Omental fat pad (tissue), 4 donors: ENCODE measurements at places on chromosomes 1 and 21.
A peak's percentile ranks its signal among the peaks of the same experiment; 100 is the strongest.

DNA sequence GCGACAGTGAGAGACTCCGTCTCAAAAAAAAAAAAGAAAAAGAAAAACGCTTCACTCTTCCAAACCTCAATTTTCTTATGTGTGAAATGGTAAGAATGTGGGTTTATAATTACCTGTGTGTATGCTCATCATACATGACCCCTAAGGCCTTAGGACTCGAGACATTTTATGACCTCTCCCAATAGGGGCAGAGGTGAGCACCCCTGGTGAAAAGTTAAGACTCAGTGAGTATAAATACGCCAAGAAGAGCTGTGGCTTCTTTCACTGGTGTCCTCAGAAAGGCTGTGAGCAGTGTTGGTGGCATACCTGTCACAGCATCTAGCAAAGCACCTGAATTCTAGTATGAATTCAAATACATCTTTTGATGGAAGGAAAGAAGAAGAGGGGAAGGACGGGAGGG, 7.8 kb upstream of the FCMR start:
- DNase-seq: no peak

DNA sequence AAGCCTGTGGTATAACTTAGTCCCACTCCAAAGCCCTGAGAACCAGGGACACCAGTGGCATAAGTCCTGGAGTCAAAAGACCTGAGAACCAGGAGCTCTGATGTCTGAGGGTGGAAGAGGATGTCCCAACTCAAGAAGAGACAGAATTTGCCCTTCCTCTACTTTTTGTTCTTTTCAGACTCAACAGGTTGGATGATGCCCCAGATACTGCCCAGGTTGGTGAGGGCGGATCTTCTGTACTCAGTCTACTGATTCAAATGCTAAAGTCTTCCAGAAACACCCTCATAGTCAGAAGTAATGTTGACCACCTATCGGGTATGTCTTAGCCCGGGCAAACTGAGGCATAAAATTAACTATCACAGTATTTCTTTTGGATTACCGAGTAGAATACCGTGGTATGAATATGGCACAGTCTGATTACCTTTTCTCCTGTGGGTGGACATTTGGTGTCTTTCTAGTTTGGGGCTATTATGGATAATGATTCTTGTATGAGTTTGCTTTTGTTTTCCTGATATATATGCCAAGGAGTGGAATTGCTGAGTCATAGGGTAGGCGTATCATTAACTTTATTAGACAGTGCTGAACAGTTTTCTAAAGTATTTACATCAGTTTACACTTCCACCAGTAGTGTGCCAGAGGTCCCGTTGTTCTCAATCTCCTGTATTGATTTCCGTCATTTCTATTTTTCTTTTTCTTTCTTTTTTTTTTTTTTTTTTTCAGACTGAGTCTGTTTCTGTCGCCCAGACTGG, 3.2 kb upstream of the CHAF1B start:
- no peak for DNase-seq

DNA sequence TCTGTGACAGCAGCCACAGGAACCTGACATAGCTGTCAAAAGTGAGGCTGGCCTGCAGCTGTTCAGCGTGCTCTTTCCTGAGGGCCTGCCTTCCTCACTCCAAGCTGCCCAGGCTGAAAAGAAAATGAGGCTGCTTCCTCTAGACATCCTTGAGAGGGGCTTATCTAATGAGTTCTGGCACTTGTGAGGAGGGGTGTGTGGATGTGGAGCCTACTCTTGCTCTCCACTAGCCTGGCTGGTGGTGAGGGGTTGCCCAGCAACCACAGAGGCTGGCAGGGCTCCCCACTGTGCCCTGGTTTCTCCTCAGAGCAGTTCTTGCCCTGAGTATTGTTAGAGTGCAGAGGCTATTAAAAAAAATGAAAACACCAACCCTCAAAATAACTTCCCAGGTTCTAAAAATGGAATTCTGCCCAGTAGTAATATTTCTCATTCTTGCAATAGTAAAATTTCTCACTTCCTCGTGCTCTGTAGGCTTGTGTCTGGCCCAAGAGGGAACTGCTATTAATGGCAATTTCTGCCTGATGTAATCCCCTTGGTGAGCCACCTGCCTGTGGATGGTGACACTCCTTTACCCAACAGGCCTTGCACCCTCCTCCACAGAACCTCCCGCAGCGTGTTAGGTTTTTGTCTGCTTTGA, 52.6 kb upstream of the EPS8L3 start:
- no peak for DNase-seq

- no peak for DNase-seq
Observed at GRCh38 chr1:17798011-17798410, 42.9 kb downstream of the ACTL8 start.

GRCh38 chr1:238205045-238205662, 314.4 kb upstream of the ZP4 start:
- no peak for DNase-seq

DNA sequence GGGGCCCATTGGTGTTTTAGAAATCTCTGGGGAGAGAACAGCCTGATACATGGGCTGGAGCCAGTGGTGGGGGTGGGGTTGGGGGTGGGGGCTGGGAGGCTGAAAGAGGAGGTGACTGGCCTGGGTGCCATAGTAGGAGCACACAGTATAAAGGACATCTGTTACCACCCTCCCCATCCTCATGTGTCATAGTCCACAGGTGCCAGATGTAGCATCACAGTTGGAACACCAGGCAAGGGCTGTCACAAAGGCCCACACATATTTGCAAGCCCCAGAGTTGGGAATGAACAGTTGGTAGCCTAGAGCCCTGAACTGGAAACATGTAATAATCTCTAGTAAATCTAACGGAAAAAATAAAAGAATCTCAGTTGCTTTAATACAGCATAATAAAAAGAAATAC, 55.1 kb upstream of the CR2 start:
- DNase-seq: no peak

- peak; percentile 63 for DNase-seq
Observed at GRCh38 chr1:155012026-155012546, 9.5 kb downstream of the ZBTB7B start.

DNA sequence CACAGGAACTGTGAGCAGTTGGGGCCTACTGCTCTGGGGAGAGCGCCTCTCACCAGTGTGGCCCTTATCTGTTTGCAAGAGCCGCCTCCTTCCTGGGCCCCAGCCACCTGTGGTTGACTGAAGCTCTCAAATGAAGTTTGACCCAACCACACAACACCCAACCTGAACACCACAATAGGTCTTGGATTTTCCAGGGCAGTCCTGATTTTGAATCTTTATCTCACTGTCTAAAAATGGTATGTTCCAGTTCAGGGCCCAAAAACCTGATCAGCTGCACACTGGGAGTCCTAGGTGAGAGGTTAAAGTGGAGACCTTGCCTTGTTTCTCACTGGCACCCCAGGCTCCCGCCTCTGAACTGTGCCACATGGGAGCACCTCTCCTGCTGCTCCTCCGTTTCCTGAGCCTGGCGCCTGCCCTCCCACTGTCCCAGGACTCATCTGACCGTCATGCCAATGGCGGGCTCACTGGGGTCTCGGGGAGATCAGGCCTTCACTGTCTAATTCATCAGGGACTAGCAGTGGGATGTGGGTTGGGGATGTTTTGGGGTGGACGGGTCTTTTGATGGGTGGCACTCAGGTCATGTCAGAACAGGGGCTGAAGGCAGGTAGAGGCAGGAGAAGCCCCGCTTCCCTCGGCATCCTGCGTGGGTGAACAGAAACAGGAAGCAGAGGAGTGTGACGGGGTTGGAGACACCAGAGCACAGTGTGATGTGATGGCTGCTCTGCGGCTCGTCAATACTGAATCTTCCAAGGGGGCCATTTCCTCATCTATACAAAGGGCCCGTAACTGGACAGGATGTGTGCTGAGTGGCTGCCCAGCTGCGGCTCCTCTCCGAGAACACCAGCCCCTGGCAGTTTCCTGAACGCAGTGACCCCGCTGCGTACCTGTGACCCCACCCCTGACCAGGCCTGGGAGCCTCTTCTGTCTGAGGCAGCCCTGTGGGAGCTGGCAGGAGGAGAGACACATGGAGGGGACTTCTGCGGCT, 59.6 kb upstream of the ITPKB start:
- no peak for DNase-seq

- DNase-seq: no peak
Observed at GRCh38 chr1:212964102-212964501, 13.8 kb downstream of the VASH2 start.

DNA sequence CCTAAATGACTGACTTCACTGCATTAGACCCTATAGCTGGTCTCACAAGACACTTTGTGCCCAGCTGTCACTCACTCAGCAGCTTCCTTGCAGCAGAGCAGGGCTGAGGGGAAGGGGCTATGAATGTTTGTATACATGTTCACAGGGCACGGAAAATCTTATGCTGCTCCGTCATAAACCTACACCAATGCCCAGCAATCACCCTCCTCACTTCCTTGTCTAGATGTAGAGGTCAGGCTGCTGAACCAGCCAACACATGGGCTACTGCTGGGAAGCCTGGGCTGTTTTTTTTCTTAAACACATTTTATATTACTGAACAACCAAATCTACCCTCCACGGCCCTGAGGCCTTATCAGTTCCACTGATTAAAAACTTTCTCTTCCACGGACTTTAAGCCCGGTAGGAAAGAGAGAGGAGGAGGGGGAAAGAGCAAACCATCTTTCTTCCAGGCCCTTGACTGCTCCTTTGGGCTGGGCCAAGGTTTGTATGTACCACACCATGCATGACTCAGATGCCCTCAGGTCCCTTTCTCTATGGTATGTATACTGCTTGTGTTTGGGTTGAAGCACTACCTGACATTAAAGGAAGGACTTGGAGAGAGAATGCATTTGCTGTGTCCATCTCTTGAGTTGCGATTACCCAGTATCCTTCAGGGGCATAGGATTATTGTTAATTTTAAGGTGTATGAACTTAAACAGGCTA, 12.7 kb downstream of the MTFR1L start:
- no peak for DNase-seq

DNA sequence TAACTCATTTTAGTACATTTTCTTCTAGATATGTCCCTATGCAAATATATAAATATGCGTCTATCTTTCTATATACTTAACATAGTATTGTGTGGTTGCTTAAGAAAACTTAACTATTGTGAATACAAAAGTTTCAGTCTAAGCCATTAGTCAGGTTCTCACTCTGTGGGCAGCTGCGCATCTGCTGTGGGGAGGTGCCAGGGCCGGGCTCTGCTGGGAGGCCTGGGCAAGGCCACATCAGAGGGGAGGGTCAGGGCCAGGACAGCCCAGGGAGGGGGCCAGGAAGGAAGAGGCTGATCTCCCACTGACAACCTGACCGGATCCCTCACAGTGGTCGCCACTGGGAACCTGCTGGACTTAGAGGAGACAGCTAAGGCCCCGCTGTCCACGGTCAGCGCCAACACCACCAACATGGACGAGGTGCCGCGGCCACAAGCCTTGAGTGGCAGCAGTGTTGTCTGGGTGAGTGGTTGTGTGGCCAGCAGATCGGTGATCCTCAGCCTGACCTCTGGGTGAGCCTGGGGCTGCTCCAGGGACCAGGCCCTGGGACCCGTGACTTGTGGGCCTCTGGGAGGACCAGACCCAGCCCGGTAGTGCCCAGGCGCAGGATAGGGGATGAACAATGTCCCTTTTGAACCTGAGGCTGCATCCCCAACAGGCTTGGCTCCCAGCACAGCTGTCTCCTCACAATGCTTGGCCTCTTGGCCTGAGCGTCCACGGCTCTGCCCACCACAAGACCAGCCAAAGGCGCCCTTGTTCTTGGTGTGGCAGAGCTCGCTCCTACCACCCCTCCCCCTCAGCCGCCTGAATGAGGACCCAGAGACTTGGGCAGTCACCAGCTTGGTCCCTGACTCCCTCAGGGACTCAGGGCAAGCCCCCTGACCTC, 20.2 kb downstream of the LDLRAP1 start:
- no peak for DNase-seq

GRCh38 chr1:65260851-65261473, 48.4 kb upstream of the DNAJC6 start:
- DNase-seq: no peak

DNA sequence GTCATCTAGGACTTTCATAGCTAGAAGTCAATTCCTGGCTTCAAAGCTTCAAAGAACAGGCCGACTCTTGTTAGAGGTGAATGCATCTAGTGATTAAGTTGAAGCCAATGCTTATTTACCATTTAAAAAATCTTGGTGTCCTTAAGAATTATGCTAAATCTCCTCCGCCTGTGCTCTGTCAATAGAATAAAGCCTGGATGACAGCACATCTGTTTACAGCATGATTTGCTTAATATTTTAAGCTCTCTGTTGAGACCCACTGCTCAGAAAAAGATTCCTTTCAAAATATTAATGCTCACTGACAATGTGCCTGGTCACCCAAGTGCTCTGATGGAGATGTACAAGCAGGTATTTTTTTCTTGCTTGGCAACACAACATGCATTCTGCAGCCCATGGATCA, 649.1 kb upstream of the USP24 start:
- DNase-seq: no peak

DNA sequence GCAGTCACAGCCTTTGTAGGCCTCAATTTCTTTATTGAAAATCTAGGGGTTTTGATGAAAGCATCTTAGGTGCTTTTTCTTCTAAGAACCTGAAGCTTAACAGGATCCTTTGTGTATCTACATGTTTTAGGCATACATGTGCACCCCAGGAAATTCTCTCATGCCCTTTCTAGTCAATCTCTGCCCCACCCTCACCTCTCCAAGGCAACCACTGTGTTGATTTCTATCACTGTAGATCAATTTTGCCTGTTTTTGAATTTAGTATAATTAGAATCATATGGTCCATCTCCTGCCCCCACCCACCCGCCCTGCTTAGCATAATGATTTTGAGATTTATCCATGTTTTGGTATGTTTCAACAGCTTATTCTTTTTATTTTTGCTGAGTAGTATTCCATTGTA, 19.4 kb downstream of the VANGL1 start:
- no peak for DNase-seq

- no peak for DNase-seq
Observed at GRCh38 chr1:35656863-35657232, 15.5 kb upstream of the PSMB2 start.

GRCh38 chr1:167430134-167430848, 88.0 kb downstream of the CD247 start:
- DNase-seq: no peak

DNA sequence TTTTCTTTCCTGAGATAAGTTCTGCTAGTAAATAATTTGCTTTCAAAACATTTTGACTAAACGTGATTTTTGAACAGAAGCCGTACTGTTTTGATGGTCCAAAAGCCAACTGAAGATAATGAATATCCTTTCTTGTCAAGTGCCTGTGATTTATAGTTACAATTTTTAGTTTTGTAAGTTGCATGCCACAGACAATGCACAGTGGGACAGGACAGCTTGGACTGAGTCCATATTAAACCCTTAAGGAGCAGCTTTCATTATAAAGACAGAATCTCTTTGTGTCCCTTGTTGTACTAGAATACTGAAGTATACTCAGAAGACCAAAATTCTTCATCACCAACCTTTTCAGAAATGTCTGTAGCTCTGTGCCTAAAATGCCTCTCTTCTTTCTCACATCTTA, 92.2 kb downstream of the LTN1 start:
- DNase-seq: no peak

DNA sequence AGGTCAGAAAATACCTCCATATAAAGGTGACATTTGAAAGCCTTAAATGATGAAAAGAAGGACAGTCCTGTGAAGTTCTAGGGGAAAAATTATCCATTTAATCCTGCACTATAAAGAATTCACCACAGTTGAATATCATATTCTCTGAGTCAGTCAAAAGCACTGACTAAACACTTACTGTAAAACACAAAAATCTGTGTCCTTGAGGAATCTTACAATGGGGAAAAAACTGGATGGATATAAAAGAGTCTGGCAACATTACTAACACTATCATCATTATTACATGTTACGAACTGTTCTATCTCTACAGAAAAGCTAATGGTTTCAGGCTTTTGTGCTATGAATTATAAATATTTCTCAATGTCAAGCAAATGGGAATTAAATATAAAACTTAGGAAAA, 42.4 kb upstream of the HP1BP3 start:
- no peak for DNase-seq
